Stimulated activated naive CD4-positive, alpha-beta T cell treated with Interleukin-2 at 50 U/mL for 16 hours (primary cell): ENCODE measurements at places on chromosomes 3 and 15.

DNA sequence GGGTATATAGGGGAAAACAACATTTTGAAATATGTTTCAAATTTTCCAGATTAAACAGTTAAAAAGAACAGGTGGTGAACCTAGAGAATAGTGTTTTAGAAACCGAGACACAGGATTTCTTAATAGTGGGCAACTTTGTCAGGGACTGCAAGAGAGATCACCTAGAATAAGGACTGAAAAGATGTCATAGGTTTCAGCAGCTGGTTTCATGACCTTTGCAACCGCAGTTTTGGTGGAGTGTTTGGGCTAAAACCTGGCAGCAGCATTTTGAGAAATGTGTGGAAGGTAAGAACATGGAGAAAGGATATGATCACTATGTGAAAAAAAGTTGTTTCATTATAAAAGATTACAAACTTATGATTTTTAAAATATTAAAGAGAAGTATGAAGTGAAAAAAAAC, 34.9 kb downstream of the PRKCI start:
- no peak for DNase-seq

- DNase-seq = no peak
These were observed 126.7 kb downstream of the MYLK start for GRCh38 chr3:123757281-123757940.

GRCh38 chr3:158279609-158280008, 169.7 kb downstream of the RSRC1 start:
- DNase-seq = no peak

- DNase-seq = peak; percentile 82
These were observed 108.8 kb downstream of the KLF13 start for GRCh38 chr15:31435261-31435911.

DNA sequence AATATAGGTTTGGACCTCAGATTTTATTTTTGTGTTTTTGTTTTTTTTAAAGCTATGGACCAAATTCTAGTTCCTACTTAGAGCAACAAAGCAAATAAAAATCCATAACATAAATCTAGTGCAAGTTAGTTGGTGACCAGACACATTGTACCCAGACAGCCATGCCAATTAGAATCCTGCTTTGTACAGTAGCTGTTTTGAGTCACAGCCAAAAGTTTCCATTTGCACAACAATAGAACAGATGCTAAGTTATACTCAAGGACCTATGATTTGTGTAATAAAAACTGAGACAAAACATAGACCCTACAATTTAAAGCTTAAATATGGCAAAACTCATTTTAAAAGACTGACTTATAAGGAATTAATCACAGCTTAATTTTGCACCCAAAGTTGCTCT, 513.1 kb upstream of the CBLB start:
- no peak for DNase-seq

GRCh38 chr3:48521635-48522034, 17.7 kb upstream of the SHISA5 start:
- DNase-seq = no peak

- no peak for DNase-seq
These were observed 222.3 kb upstream of the THBS1 start for GRCh38 chr15:39358441-39359041.

- no peak for DNase-seq
These were observed 281.0 kb upstream of the NR2E3 start for GRCh38 chr15:71529361-71529760.

DNA sequence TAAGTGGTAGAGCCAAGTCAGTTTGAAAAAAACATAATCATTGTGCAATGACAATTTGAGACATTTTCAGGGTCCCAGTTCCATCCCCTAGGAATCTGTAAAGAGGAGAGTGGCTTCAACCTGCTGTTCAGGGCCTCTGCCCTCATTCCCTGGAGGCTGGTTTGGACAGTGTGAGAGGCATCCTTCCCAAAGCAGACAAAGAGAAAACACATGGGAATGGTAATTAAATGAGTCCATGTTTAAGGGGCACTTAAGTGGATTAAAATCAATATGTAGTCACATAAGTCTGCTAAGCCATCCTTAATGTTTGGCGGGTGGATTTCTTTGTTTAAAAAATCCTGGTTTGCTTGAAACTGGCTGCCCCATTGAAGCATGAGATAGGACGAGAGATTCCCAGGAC, 146.3 kb upstream of the CTDSPL start:
- no peak for DNase-seq

DNA sequence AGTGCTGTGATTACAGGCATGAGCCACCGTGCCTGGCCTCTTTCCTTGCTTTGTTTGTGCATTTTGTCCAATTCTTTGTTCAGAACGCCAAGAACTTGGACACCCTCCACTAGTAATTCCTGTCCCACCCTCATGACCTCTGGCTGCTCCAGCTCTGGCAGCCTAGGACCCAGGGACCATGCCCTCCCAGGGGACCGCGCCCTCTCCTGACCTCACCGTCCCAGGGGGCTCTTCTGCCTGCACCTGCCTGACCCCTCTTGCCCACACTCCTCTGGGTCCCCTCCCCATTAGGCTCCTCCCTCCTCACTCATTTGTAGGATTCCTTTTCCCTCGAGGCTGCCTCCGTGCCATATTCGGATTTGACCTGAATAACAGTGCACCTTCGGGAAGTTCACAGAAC, 41.1 kb downstream of the FSD2 start:
- no peak for DNase-seq

DNA sequence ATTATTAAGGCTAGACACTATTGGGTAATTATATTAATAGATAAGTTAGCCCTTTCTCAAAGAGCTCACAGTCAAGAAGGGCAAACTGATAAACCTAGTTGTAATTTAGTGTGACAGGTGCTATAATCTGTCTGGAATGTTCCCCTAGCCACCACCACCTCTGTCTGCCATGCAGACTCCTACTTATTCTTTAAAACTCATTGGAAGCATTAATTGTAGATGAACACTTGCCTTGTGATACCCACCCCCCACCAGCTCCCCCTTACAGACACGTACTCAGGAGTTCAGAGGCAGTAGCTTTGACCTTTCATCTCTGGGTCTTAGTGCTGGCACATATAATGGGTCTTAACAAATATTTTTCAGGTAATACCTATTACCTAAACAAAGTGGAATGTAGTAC, 195.9 kb downstream of the TP63 start:
- DNase-seq = no peak

DNA sequence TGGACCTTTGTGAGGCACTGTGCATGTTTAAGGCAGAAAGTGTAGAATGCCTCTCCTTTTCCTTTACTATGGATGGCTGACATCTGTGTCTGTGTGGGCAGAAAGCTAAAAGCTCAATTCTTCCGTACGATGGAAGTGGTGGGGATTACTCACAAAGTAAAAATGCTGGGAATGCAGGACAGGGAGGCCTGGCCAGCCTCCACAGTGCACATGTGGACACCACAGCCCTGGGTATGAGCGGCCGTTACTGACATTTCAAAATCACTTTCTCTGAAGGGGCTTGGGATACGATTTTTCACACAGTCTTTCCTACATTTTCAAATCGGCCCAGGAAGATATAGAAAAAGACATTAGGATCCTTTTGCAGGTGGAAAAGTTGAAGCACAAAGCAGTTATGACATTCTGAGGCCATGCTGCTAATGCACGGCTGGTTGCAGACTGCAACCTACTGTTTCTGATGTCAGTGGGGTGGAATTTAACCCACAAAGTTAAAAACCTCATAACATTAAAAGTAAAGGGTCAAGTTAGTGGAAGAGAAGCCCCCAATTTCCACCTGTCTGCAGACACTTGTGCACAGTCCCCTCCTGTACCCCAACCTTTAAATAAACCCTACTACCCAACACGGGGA, 27.9 kb downstream of the EHD4 start:
- DNase-seq = no peak

DNA sequence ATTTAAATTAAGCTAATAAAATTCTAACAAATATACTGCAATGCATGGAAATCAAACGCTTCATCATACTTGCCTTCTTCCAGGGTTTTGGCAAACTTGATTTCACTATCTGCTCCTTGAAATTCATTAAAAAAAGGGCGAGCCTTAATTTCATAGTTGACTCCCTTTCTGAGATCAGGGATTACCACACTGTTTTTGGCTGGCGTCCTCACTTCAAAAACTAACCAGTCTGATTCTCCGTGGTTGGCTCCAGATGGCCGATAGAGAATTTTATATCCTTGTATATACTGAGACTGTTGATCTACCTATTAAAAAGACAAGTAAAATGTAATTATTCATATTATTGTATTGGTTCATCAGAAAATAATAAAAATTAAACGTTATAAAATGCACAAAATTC, 1106.8 kb downstream of the ROBO1 start:
- no peak for DNase-seq

- DNase-seq = no peak
These were observed 5.3 kb upstream of the EID1 start for GRCh38 chr15:48872632-48873031.

DNA sequence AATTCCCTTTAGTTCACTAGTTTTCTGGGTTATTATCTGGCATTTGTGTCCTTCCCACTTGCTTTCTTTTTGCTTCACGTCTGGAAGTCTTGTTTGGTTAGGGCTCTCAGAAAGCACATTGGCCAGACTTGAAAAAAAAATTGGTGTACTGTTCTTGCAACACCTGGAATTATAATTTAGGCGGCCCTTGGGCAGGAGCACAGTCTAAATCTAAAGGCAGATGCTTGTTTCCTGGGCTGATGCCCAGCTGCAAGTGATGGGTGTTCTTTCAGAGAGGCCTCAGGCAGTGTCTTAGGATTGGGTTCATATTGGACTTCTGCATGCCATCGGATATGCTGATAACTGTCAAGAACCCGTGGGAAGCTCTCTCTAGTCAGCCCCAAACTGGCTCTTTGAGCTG, 521.5 kb downstream of the PDCD6IP start:
- DNase-seq = no peak

- no peak for DNase-seq
These were observed 110.8 kb upstream of the CADPS start for GRCh38 chr3:62986061-62986460.

GRCh38 chr3:194163697-194164096, 27.7 kb downstream of the HES1 start:
- no peak for DNase-seq

GRCh38 chr15:73991260-73991659, 835 bp downstream of the STOML1 start:
- no peak for DNase-seq

GRCh38 chr15:72916897-72917296, 133.3 kb upstream of the ADPGK start:
- no peak for DNase-seq

DNA sequence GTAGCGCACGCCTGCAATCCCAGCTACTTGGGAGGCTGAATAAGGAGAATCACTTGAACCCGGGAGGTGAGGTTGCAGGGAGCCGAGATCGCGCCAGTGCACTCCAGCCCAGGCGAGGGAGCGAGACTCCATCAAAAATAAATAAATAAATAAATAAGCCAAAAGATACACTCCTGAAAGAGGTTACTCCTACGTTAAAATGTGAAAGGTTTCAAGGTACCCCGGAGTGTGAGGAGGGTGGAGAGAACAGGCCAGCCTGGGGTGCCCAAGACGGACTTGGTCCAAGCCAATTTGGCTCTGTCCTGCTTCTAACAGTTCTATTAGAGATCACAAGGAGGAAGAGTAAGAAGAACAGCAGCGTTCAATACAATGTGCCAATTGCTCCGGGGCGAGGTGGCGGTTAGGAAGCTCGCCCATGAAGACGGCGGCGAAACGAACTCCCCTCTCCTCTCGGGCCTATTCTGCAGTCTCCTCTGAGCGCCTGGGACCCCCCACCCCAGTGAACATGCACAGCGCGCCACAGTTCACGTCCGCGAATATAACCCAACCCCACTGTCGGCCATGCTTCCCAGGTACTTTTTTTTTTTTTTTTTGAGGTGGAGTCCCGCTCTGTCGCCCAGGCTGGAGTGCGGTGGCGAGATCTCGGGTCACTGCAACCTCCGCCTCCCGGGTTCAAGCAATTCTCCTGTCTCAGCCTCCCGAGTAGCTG, 942 bp downstream of the ELP6 start:
- DNase-seq = peak; percentile 29

- DNase-seq = no peak
These were observed 358.7 kb downstream of the SQOR start for GRCh38 chr15:45993508-45993907.

- DNase-seq = no peak
These were observed 141.5 kb downstream of the AQP9 start for GRCh38 chr15:58279654-58280053.

DNA sequence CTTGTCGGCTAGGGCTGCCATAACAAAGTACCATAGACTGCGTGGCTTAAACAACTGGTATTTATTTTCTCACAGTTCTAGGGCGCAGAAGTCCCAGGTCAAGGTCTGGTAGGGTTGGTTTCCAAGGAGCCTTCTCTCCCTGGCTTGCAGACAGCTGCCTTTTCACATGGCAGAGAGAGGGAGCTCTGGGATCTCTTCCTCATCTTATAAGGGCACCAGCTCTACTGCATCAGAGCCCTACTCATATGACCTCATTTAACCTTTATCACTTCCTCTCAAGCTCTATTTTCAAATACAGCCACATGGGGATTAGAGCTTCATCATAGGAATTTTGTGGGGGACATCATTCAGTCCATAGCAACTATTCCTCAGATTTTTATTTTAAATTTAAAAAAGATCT, 17.6 kb upstream of the PAQR9 start:
- DNase-seq = no peak

DNA sequence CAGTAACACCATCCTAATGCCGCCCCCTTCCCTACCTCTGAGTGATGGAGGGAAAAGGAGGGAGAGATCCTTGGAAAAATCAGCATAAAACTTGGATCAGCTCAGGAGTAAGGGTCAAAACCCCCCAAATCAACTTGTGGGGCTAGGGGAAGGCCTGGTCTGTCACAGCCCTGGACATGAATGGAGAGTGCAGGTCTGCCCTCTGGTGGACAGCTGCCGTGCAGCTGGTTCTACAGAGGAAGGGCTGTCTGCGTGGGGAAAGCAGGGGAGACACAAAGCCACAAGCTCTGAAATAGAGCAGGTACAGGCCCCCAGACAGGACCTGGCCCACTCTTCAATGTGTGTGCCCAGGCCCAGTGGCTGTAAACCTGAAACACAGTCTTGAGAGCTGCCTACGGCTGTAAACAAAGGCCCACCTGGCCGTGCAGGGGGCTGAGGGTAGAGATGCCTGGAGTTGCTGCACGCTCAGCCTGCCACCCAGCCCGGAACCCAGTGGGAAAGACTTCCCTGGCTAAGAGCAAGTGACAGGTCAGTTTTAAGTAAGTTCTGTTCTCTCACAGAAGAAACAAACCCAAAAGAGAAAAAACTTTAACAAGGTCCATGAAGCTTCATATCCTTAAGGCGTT, 16.4 kb downstream of the CLK3 start:
- DNase-seq = peak; percentile 34

- DNase-seq = no peak
These were observed 98.1 kb upstream of the SNRPN start for GRCh38 chr15:24856397-24857390.

GRCh38 chr3:15645246-15645645, 43.7 kb downstream of the BTD start:
- DNase-seq = no peak

- no peak for DNase-seq
These were observed 313.5 kb upstream of the TBL1XR1 start for GRCh38 chr3:177510693-177511216.
